ENCODE measurements at places on chromosomes 1 and 21.

DNA sequence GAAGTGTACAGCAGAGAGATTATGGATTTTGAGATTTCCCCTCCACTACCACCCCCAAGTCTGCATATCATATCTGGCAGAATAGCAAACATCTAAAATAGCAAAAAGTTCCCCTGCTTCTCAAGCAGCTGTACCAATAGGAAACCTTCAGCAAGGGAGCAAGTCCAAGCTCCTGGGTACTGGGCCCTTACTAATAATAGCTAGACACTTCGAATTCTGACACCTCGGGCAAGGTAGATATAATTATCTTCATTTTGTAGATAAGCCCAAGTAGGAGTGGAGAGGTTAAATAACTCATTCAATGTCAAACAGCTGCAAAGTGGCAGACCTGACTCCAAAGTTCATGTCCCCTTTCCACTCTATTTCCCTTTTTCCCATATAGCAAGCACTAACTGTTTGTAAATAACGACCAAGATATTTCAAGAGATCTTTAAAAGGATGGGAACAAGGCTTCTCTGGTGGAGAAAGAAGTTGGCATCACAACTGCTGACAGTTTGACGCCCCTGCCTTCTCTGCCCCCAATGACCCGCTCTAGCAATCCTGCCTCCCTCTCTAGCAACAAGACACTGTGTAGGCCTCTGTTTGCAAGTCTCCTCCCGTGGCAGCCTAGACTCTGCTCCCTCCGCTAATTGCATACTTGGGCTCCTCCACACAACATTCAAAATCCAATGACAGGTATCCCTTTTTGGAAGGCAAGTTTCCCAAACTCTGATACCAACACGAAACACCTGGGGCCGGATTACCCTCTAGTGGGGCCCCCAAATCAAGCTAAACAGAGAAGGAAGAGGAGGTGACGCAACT, 18.7 kb upstream of the ADAR start:
- DNase-seq, result no peak

GRCh38 chr1:54699936-54700525, 15.6 kb upstream of the TTC4 start:
- DNase-seq, result no peak

DNA sequence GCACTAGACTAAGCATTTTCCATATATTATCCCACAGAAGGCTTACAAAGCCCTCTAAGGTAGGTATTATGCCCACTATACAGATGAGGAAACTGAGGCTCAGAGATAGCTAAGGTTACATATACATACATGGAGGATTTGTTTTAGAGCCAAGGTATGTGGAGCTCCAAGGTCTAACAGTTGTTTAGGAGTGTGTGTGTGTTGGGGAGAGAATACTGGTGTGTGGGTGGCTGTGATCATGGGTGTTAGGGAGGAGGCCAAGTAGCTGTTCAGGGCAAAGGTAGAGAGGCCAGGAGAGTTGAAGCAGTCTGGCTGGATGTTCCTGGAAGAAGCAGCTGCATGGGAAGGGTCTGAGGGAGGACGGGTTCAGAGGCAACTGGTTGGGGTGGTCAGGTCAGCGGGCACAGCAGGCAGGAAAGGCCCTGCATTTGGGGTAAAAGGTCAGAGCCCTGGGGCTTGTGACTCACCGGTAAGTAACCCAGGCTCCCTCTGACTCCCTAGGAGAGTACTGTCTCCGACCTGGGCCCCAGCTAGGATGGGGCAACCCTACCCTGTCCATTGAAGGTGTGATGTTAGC, 5.1 kb upstream of the LDLRAP1 start:
- DNase-seq, result no peak

DNA sequence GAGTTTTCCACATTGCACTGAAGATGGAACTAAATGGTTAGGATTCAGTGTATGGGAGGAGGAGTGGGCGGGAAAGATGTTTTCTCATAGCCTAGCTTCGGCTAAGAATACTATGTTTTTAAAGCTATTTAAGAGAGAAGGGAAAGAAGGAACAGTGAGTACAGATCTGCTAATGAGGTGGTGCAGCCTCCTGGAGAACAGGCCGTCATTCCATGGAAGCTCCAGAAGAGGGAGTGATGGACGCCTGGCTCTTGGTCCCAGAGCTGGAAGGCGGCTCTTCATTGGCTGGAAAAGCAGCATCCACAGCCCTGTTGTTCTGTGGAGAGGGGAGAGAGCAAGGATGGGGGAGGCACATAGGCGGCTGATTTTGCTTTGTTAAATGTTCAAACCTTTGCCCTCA, 6.9 kb downstream of the CAMK1G start:
- no peak for DNase-seq

- no peak for DNase-seq
Measured at GRCh38 chr1:33260439-33260838, 4.1 kb downstream of the ZNF362 start.

GRCh38 chr1:69700770-69701169, 133.0 kb downstream of the LRRC7 start:
- no peak for DNase-seq

DNA sequence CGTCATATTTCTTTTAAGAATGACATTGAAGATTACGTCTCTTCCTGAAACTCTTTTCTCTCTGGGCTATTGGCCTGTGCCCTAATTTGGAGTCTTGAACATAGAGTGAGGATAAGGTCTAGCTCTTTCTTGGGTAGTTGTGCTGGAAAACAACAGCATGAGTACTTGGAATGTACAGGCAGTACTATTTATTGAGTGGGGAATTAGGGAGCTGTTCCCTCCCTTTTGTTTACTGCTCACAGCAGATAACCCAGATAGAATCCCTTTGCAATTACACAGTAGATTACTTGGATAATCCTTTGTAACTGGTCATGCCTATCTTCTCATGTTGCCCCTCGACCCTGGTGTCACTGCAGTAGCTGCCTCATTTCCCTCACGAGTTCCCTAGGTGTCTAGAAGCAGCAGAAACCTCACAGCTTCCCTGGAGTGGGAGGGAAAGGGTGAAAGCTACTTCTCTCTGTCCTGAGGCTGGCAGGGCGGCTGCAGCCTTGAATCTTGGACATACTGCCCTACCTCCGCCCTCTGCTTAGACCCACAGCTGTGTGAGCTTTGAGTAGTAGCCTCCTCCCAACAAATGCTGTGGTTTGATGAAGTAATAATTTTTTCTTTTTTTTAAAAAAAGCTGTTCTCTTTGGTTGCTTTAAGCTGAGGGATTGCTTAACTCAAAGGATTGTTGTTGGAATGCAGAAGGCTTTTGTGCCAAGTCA, 70.6 kb downstream of the FGGY start:
- no peak for DNase-seq

DNA sequence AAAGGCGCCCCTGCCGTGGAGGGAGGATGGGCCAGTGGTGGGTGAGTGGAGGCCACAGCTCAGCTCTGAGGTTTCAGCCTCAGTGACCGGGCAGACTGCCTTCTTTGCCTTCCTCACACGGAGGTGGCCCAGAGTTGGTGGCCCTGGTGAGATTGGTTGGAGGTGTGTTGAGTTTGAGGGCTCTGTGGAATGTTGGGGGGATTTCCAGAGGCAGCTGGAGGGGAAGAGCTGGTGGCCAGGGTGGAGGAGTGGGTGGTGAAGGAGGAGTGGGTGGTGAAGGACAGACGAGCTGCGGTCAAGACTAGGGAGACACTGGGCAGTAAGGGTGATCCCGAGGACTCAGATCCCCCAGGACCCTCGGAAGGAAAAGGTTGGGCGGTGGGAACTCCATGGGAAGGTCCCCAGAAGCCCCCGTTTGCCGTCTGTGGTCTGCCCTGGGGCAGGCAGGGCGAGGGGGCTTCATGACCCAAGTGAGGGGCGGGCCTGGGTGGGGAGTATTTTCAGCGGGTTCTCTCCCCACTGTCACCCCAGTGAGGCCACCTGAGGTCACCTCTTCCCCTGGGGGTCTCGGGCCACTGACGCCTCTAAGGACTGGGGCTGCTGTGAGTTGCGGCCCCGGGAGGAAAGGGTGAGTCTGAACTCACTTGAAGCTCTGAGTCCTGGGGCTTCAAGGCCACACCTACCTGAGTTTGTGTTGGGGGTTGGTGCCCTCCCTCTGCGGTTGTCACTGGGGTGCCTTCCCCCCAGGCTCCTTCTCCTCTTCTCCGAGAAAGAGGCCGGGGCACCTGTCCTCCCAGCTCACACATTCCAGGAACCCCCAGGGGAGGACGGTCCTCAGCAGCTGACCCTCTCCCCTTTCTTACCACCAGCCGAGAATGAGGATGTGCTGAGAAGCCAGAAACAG, 22.7 kb upstream of the PIK3CD start:
- peak; percentile 86 for DNase-seq

DNA sequence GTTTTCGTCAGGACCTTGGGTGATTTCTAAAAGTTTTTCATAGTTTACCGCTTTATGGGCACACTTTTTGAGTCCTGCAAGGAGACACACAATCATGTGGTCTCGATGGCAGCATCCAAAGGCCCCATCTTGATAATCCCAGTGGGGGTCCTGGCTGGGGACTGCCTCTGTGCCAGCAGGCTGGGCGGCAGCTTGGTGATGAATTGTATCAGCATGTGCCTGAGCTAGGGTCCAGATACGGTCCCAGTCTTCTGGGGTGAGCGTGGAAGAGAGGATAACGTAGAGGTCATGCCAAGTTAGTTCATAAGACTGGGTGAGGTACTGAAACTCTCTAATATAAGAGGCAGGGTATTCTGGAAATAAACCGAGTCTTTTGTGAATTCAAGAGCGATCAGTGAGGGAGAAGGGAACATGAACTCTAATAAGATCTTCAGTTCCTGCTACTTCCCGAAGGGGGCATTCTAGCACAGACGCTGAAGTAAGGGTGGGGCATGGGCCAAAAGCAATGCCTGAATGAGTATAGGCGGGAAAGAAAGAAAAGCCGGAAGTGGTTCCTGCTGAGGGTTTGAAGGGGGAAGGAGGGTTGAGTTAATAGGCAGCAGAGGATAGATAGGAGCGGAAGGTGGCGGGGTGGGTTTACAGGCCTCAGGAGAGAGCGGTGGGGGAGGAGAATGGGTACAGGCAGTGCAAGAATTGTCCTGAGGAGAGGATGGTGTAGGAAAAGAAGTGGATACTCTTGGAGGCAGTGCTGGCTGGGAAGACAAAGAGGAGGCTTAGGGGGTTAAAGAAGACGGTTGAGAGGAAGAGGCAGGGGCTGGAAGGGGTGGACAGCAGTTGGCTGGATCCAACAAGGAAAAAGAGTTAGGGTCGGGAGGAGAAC, 1.6 kb downstream of the ERVH48-1 start:
- peak; percentile 78 for DNase-seq

DNA sequence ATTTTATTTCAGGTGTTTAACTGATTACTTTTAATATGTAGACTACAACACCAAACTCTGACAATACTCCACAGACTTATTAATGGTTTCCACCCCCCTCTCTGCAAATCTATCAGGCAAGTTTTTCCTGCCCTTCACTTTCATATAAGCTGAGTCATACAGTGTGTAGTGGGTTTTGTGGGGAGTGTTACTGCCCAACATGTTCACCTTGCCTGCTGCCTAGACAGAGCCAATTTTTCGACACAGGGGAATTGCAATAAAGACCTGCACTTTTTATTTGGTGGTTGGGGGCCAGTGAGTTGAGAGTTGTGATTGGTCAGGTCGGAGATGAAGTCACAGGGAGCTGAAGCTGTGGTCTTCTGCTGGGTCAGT, 119.7 kb downstream of the PPIAL4G start:
- DNase-seq, result no peak

DNA sequence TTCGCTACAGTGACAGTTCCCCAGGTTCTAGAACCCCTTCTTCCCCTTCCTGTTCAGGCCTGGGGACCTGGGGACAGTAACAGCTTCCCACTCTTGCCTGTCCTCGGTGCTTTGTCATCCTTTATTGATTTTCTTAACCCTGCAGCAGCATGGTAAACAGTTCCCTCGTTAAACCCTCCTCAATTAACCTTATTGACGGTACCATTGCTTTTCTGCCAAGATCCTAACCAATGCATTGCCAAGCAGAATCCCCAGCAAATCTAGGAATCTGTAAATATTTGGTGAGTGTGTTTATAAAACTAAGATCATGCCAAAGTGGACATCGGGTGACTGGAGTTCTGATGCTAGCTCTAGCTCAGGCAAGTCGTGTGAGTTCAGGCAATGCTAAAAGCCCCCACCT, 99.6 kb upstream of the KAZN start:
- no peak for DNase-seq

- no peak for DNase-seq
Measured at GRCh38 chr1:36367798-36368197, 17.9 kb downstream of the STK40 start.

DNA sequence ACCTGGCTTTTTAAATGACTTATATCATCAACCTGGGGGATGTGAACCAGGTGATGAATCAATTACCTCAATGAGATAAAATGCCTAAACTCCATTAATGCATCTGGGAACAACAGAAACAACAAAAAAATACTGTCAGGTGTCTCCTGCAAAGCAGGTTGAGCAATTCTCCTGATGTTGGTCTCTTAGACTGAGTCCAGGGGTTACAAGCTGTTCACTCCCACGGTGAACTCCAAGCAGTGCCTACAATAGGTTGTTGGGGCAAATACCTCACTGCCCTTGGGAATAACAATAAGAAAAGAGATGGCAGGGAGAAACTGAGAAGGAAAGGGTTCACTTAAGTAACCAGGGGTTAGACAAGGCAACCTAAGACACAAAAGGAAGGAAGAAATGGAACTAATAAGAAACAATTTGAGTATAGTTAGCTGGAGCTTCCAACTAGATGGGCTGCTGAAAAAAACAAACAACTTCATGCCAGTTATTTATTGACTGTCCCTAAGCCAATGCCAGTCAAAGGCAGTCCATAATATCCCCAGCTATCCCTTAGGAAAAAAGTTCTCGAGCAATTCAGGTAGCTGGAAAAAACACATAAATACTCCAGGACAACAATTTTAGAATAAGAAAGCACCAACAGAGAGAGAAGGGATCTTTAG, 97.6 kb upstream of the MAGI3 start:
- DNase-seq, result no peak

GRCh38 chr1:221331273-221332183, 410.4 kb downstream of the DUSP10 start:
- DNase-seq, result no peak

DNA sequence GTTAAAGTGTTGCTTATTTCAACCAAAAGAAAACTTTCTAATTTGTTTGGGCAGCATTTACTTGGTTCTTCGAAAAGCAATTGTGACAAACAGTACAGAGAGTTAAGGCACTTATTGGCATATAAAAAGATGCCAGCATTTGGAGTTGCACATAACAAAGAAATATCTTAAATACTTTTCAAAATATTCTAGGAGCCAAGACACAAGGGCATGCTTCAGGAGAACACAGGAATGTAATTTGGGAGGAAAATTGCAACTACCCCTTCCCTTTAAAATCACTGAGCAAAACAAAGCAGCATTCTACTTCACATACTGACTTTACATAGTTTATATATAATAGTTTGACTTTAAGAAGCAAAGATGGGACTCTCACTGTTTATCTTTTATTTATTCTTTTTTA, 4.6 kb upstream of the TIE1 start:
- no peak for DNase-seq

GRCh38 chr1:14549897-14550620, 48.4 kb upstream of the KAZN start:
- no peak for DNase-seq

DNA sequence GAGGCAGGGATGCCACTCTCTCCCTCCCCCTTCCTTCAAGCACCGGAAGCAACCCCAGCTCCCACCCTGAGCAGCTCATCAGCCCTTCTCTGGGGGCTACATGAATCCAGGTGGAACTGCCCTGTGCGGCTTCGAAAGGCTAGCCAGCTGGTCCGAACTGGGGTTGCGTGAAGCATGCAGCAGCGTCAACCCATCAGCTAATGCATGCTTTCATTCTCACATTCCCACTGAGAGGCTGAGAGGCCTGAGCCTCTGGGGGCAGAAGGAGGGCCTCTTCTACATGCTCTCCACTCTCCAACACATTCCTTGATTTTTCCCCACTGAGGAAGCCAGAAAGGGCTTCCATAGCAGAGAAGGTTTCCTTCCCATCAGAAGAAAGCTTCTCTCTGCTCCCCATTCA, 5.6 kb downstream of the RXRG start:
- no peak for DNase-seq

- DNase-seq, result no peak
Measured at GRCh38 chr21:41357546-41357945, 4.3 kb upstream of the MX2 start.

All from activated CD8-positive, alpha-beta memory T cell treated with anti-CD3 and anti-CD28 coated beads, Interleukin-2, amount 50 U/mL, for 48 hours (primary cell).